ENCODE measurements at places on chromosomes 6 and 20. TPM values are rescaled to one million over a fixed set of nuclear protein-coding genes. Genes with fewer than 3 reads are reported as not detected.
A peak's percentile ranks its signal among the peaks of the same experiment; 100 is the strongest.

DNA sequence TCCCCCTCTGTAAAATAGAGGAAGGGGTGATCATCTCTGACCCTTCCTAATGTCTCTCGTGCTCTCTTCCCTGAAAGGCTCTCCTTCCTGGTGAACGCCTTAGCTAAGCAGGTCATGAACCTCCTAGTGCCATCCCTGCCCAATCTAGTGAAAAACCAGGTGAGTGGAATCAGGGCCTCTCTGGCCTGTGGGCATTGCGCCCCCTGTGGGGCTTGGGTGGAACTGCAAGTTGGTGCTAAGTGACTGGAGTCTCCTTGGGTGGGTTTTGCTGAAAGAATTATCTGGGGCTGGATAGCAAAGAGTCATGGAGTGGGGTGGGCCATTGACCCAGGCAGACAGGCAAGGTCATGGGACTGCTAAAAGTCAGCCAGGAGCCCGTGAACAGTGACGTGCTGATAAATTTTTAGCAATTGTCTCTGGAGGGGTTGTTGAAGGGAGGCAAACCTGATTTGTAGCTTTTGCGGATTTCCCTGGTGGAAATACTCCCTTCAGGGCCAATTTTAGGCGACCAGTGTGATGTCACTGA lies 8.9 kb downstream of the BPIFB1 start:
- H3K36me3 ChIP-seq: no peaks in the 10 kb centered on the region
- no peak overlapping the region for H3K27ac ChIP-seq
- peaks cover 9% of the 10 kb centered on the region for H3K27me3 ChIP-seq
- H3K4me3 ChIP-seq: no peak overlapping the region
- H3K4me1 ChIP-seq: no peaks in the 10 kb centered on the region

DNA sequence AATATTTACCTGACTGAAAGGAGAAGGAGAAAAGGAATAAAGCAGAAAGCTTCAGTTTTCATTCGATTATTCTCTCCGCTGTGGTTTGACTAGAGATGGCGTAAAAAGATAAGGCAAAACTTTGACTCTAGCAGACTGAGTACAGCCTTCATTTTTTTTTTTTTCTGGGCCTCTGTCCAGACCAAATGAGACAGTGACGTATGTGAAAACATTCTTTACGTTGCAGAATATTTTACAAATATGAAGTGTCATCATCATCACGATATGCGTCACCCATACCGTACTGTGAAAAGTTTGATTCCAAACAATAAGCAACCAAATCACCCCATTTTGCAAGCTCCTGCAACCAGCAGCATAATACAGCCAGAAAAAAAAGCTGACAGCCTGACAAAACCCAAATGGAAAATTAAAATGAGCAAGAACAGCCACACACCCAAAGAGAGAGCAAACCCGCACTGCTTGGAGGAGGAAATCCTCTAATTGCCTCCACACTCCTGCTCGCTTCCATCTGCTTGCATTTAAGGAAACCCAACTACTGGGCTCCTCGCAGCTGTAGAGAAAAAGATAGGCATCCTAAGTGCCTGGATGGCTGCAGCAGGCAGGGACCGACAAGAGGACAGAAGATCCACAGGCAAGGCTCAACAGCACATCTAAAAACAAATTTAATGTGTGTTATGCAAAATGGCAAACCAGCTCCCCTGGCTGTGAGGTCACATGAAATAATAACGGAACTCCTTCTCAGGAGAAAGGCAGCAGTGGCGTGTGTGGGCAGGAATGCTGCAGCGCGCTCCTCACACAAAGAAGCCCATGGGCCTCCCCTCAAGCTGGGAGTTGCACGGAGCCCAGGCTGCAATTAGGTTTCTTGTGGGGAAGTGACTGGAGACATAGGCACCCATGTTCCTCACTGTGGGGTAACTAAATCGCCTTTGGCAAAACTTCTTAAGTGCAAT lies 113.1 kb downstream of the FYN start:
- H3K4me1 ChIP-seq: peaks cover 72% of the 10 kb centered on the region
- no peaks in the 10 kb centered on the region for H3K27me3 ChIP-seq
- H3K27ac ChIP-seq: peak overlapping the region; percentile 72
- H3K36me3 ChIP-seq: no peaks in the 10 kb centered on the region
- DNase-seq: no peak

- H3K4me1 ChIP-seq: no peaks in the 10 kb centered on the region
- no peak overlapping the region for H3K27ac ChIP-seq
- no peaks in the 10 kb centered on the region for H3K27me3 ChIP-seq
These were observed 80.5 kb downstream of the MTFR2 start for GRCh38 chr6:136169394-136170148.

DNA sequence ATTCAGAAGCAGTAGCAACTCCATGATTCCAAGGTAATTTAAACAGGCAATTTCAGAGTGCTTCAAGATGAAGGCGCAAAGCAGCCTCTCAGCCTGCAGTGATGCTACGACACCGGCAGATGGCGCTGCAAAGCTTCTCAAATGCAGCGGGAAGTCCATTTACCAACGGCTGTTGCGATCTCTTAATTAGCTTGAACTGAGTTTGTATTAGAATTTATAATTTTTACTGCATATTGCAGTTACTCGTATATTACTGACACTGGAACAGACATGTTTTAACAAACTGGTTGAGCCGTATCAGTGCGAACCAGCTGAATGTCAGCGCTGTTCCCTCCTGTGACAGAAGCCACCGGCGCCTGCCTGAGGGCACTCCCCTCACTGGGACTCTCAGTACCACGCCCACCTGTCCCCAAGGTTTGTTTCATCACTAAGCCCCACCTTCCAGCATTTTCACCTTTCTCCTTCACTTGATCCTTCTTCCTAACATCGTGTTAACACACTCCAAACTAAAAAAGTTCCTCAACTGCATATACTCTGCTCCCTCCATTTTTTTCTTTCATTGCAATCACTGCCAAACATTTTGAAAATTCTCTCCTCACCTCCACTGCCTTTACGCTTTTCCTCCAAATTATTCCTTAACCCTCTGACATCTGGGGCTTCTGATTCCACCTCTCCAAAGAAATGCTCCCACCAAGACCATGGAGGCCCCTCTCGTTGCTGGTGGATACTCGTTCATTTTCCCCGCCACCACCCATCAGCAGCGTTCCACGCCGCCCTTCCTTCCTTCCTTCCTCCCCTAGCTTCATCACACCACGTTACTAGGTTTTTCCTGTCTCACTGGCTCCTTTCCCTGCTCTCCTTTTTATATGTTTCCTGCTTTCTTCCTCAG lies 14.5 kb downstream of the GNL1 start:
- H3K4me1 ChIP-seq: peaks cover 31% of the 10 kb centered on the region
- peak overlapping the region; percentile 47 for H3K4me3 ChIP-seq
- peak; percentile 83 for DNase-seq
- no peaks in the 10 kb centered on the region for H3K27me3 ChIP-seq
- H3K27ac ChIP-seq: peak overlapping the region; percentile 76

MARCKS gene
- 62.1 TPM for total RNA-seq

DNA sequence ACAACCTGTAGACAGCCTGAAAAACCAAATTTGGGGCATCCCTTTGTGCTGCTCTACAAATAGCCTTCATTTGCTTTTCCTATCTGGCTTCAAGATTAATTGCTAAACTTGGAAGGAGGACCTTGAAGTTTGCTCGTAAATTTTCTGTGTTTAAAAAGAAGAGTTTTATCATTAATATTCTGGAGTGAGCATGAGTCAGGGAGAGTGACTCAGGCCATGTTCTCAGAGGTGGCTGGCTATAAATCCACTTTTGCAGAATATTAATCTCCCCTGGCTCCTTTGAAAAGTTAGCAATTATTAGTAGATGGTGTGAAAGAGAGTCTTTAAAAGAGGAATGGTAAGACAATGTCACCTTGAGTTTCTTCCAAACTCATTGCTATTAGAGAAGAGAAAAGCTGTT lies 91.0 kb downstream of the ANKEF1 start:
- no peaks in the 10 kb centered on the region for H3K36me3 ChIP-seq
- H3K4me1 ChIP-seq: no peaks in the 10 kb centered on the region
- no peak for DNase-seq
- H3K27ac ChIP-seq: no peak overlapping the region

IPCEF1 gene
- total RNA-seq: 7.9 TPM

GRCh38 chr6:73747289-73747688 lies 51.3 kb downstream of the CD109 start:
- no peaks in the 10 kb centered on the region for H3K36me3 ChIP-seq
- H3K27me3 ChIP-seq: no peaks in the 10 kb centered on the region
- no peaks in the 10 kb centered on the region for H3K4me1 ChIP-seq
- no peak for DNase-seq

- no peaks in the 10 kb centered on the region for H3K36me3 ChIP-seq
- H3K27me3 ChIP-seq: no peaks in the 10 kb centered on the region
- no peak overlapping the region for H3K27ac ChIP-seq
- DNase-seq: no peak
- no peak overlapping the region for H3K4me3 ChIP-seq
These were observed 159.1 kb downstream of the PKHD1 start for GRCh38 chr6:51928320-51928719.

DNA sequence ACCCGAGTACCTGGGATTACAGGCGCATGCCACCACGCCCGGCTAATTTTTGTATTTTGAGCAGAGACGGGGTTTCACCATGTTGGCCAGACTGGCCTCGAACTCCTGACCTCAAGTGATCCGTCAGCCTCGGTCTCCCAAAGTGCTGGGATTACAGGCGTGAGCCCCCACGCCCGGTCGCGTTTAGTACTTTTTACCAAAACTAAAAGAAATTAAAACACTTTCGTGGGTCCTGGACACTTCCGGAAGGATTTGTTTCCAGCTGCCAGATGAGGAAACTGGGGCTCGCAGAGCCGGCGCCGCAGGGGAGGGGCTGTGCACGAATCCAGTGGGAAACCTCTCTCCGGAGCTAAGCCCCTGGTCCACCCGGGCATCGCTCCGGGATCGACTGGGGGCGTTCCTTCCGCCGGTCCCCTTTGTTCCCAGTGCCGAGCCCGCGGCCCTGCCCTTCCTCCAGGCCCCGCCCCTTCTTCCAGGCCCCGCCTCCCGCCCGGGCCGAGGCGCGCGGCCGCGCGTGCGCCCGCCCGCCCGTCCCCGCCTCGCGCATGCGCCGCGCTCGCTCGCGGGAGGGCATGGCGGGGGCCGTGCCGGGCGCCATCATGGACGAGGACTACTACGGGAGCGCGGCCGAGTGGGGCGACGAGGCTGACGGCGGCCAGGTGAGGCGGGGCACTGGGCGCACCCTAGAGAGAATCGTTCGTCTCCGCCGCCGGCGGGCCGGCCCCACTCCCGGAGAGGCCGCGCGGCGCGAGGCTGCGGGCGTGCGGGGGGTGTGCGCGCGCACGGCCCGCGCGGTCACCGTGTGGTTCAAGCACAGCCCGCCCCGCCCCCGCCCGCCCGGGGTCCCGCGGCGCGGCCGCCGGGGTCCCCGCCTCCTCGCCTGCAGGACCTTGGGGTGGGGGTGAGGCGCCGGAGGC lies at the start of gene NELFCD:
NELFCD (plus strand) TSS at position 546 of the 917 bp plus-strand sequence; CDS start at position 600, 54 bp downstream.
- no peaks in the 10 kb centered on the region for H3K27me3 ChIP-seq
- peaks cover 2% of the 10 kb centered on the region for H3K36me3 ChIP-seq
- peak within 1 kb of the TSS; percentile 80 for H3K27ac ChIP-seq
- peak; percentile 89 for DNase-seq
- H3K4me1 ChIP-seq: peaks cover 32% of the 10 kb centered on the region

DNA sequence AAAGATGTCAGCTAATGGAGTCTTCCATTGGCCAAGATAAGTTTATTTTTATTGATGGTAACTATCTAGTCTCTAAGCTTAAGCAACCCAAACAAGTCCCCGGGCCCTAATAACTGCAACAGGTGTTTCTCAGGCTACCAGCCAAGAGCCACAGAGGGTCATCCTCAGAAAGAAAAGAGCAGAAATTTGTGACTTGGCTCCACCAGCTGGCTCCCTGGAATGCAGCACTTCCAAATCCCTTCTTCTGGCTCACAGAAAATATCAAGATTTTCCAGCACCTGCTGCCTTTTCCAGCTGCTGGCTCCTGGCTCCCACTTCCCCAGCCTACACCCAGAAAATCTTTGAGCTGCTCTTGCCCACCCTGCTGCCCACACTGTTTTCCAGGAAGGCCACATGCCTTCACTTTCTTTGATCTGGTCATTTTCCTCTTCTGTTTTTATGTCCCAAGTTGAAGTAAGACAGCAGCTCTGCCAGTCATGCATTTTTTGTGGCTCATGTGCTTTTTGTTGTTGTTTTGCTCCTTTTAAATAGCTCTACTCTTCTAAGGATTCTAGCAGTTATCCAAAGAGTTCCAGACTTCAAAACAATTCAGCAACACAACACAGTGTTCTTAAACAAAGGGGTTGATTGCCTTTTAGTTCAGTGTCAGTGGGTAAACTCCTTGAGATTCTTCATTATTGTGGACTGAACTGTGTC lies 151.0 kb upstream of the SMLR1 start:
- no peaks in the 10 kb centered on the region for H3K27me3 ChIP-seq
- H3K4me1 ChIP-seq: peaks cover 7% of the 10 kb centered on the region
- no peak overlapping the region for H3K27ac ChIP-seq

GRCh38 chr6:146194434-146194833 lies 165.6 kb downstream of the GRM1 start:
- no peak for DNase-seq
- no peaks in the 10 kb centered on the region for H3K36me3 ChIP-seq
- H3K27me3 ChIP-seq: no peaks in the 10 kb centered on the region
- no peaks in the 10 kb centered on the region for H3K4me1 ChIP-seq
- H3K27ac ChIP-seq: no peak overlapping the region
- no peak overlapping the region for H3K4me3 ChIP-seq

DNA sequence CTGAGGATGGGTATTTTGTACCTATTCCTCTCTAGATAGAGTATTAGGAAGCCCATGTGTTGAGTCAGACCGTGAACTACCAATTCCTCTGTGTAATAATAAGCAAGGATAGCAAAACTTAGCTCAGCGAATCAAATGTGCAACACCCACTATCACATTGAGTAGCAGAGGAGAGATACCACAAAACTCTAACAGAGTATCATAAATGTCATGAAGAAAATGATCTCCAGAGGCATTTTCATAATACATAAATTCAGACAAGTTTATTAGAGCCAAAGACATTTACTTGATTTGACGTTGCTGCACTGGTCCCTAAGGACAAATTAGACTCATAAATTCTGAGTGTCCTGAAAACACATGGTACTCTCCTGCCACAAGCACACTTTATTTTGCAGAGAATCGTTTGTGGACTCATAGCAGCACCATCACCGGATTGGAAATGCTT lies 245.2 kb downstream of the HAO1 start:
- H3K4me1 ChIP-seq: no peaks in the 10 kb centered on the region
- no peak overlapping the region for H3K4me3 ChIP-seq
- H3K27ac ChIP-seq: no peak overlapping the region
- no peak for DNase-seq

DNA sequence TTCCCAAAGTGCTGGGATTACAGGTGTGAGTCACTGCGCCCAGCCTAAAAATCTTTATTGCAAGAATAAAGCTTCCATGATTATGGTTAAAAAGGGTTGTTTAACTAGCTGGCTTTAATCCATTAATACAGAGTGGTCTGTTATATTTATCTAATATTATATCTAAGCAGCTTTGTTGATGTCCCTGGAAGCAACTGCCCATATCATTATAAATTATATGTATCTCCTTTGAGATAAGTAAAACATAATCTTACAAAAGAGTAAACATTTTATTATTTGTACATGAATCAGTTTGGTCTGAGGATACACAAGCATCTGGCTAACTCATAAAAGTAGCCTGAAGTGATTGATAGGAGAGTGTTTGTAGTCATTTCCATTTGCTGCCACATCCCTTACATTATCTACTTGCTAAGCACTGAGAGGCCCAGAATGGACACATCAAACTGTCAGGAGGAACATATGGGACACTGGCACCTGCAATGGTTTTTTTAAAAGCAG lies 46.9 kb downstream of the TRAF3IP2 start:
- no peaks in the 10 kb centered on the region for H3K27me3 ChIP-seq
- no peak for DNase-seq
- no peak overlapping the region for H3K27ac ChIP-seq
- H3K36me3 ChIP-seq: peaks cover 48% of the 10 kb centered on the region

- DNase-seq: no peak
- H3K4me1 ChIP-seq: no peaks in the 10 kb centered on the region
- no peaks in the 10 kb centered on the region for H3K36me3 ChIP-seq
- H3K27me3 ChIP-seq: peaks cover 5% of the 10 kb centered on the region
These were observed 21.4 kb downstream of the CYP24A1 start for GRCh38 chr20:54152227-54153040.

All from lower lobe of right lung (tissue), 2 donors.